Caco-2 (cell line): ENCODE measurements at places on chromosomes 1 and 21.
A peak's percentile ranks its signal among the peaks of the same experiment; 100 is the strongest.

GRCh38 chr1:212457740-212458338 is 25.1 kb downstream of the NENF start:
- H3K36me3 ChIP-seq, result no peaks in the 10 kb centered on the region
- no peak overlapping the region for H3K4me3 ChIP-seq
- peak; percentile 72 for DNase-seq
- H3K27me3 ChIP-seq, result no peaks in the 10 kb centered on the region

DNA sequence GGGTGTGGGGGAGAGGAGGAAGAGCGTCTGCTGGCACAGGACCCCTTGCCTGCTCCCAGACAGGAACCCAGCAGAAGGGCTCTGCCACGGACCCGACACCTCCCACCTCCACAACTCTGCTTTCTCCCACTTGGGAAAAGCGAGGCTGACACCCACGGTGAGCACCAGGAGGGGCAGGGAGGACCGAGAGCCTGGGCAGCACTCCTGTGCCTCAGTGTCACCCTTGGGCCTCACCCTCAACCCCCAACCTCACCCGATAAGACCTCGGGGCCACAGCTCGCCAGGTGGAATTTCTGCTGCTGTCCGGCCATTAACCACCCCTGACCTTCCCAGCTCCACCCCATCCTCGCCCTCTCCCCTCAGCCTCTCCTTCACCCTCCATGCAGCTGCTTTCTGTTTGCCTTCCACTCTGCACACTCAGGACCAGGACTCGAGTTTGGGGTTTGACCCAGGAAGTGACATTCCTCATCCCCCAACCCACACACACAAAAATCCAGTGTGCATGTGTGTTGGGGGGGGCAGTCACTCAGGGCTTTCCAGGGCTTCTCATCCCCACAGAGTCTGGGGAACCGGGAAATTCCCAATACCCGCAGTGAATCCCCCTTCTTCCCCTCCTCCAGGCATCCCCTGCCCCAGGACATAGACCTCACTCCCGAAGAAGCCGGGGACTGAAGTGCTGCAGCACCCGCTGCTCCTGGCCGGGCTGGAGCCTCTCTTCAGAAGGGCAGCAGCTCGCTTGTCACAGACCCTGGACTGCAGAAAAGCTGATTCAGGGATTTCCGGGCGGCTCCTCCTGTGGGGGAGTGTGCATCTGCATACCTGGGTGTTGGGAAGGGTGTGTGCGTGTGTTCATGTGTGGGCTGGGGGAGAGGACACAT is 65.8 kb downstream of the SYT2 start:
- no peaks in the 10 kb centered on the region for H3K36me3 ChIP-seq
- peaks cover 2% of the 10 kb centered on the region for H3K27me3 ChIP-seq
- H3K4me1 ChIP-seq, result 0 out of 2 replicates have a peak, but pooled peaks cover 4% of the 10 kb centered on the region
- no peak overlapping the region; the same call in 1 of the 2 replicates for H3K4me3 ChIP-seq
- no peak for DNase-seq

GRCh38 chr1:69328186-69328585 is 239.5 kb upstream of the LRRC7 start:
- H3K4me1 ChIP-seq, result no peaks in the 10 kb centered on the region
- no peak overlapping the region for H3K4me3 ChIP-seq
- H3K36me3 ChIP-seq, result no peaks in the 10 kb centered on the region
- H3K27me3 ChIP-seq, result no peaks in the 10 kb centered on the region

DNA sequence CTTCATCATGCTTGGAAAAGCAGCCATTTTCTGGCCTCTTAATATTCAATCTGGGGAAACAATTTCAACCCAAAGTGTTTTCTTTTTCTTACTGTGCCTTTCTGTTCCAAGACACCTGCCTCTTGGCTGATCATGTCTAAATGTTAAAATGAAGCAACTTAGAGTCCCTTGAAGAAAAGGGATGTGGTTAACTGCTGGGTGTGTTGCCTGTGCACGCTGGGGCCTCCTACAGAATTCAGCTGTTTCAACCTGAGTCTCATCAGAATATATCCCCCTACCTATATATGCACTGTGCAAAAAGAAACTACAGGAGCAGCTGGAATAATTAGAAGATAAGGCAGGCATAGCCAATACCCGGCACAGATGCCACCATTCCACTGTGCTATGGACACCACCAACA is 222.0 kb downstream of the OMA1 start:
- H3K36me3 ChIP-seq, result no peaks in the 10 kb centered on the region
- H3K4me3 ChIP-seq, result no peak overlapping the region
- H3K4me1 ChIP-seq, result no peaks in the 10 kb centered on the region
- no peak overlapping the region for H3K27ac ChIP-seq
- no peak for DNase-seq

GRCh38 chr1:47701741-47702515 is 264.1 kb downstream of the FOXD2 start:
- H3K27me3 ChIP-seq, result no peaks in the 10 kb centered on the region
- peaks cover 11% of the 10 kb centered on the region for H3K4me1 ChIP-seq
- no peak overlapping the region for H3K27ac ChIP-seq
- DNase-seq, result no peak
- H3K36me3 ChIP-seq, result no peaks in the 10 kb centered on the region
- H3K4me3 ChIP-seq, result no peak overlapping the region

GRCh38 chr1:43586136-43586731 is 55.6 kb downstream of the PTPRF start:
- DNase-seq, result no peak
- no peak overlapping the region for H3K27ac ChIP-seq
- H3K36me3 ChIP-seq, result no peaks in the 10 kb centered on the region; the same call in 1 of the 2 replicates
- no peak overlapping the region for H3K4me3 ChIP-seq
- H3K27me3 ChIP-seq, result no peaks in the 10 kb centered on the region

GRCh38 chr1:87042111-87042811 is 127.8 kb downstream of the HS2ST1 start:
- DNase-seq, result no peak
- no peak overlapping the region for H3K4me3 ChIP-seq
- no peak overlapping the region for H3K27ac ChIP-seq
- no peaks in the 10 kb centered on the region for H3K27me3 ChIP-seq

- no peaks in the 10 kb centered on the region; the same call in 1 of the 2 replicates for H3K27me3 ChIP-seq
- no peaks in the 10 kb centered on the region for H3K4me1 ChIP-seq
- no peak overlapping the region for H3K27ac ChIP-seq
- H3K4me3 ChIP-seq, result no peak overlapping the region
These were observed 685 bp upstream of the SYT6 start for GRCh38 chr1:114154146-114154962.

- peak overlapping the region; percentile 86 for H3K4me3 ChIP-seq
- peak overlapping the region; percentile 87 for H3K27ac ChIP-seq
- DNase-seq, result peak; percentile 41
- peaks cover 3% of the 10 kb centered on the region for H3K36me3 ChIP-seq
- no peaks in the 10 kb centered on the region for H3K27me3 ChIP-seq
These were observed 618 bp downstream of the ETS2 start for GRCh38 chr21:38806153-38806941.

GRCh38 chr1:208803011-208803811 is 559.0 kb upstream of the PLXNA2 start:
- no peak for DNase-seq
- no peaks in the 10 kb centered on the region for H3K36me3 ChIP-seq

- DNase-seq, result no peak
- no peaks in the 10 kb centered on the region for H3K27me3 ChIP-seq
- no peak overlapping the region for H3K4me3 ChIP-seq
- peaks cover 11% of the 10 kb centered on the region for H3K4me1 ChIP-seq
These were observed 32.4 kb upstream of the ATP1A1 start for GRCh38 chr1:116340506-116341231.

GRCh38 chr1:109910123-109910962 is at the start of gene CSF1:
CSF1 (plus strand) TSS chr1:109910849; CDS start chr1:109911024, 175 bp downstream.
- H3K27ac ChIP-seq, result peak within 1 kb of the TSS; percentile 66
- H3K4me1 ChIP-seq, result peaks cover 4% of the 10 kb centered on the region
- no peaks in the 10 kb centered on the region for H3K36me3 ChIP-seq
- no peaks in the 10 kb centered on the region for H3K27me3 ChIP-seq
- H3K4me3 ChIP-seq, result peak within 1 kb of the TSS; percentile 42

DNA sequence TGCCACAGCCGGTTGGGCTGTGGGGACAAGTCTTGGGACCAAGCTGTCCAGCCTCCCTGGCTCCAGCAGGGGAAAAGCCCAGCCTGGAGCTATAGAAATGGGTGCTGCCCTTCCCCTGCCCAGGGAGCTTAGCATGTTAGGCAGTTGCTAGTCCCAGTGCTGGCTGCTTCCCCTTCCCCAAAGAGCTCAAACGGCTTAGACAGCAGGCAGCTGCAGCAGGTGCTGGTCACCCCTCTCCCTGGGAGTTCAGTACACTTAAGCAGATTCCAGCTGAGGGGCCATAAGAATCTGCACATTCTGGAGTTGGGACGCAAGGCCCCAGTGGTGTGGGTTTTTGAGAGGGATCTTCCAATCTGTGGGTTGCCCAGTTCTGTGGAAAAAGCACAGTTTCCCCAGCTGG is 11.1 kb upstream of the REG4 start:
- H3K36me3 ChIP-seq, result no peaks in the 10 kb centered on the region
- H3K27me3 ChIP-seq, result no peaks in the 10 kb centered on the region
- H3K4me3 ChIP-seq, result no peak overlapping the region
- H3K27ac ChIP-seq, result no peak overlapping the region

DNA sequence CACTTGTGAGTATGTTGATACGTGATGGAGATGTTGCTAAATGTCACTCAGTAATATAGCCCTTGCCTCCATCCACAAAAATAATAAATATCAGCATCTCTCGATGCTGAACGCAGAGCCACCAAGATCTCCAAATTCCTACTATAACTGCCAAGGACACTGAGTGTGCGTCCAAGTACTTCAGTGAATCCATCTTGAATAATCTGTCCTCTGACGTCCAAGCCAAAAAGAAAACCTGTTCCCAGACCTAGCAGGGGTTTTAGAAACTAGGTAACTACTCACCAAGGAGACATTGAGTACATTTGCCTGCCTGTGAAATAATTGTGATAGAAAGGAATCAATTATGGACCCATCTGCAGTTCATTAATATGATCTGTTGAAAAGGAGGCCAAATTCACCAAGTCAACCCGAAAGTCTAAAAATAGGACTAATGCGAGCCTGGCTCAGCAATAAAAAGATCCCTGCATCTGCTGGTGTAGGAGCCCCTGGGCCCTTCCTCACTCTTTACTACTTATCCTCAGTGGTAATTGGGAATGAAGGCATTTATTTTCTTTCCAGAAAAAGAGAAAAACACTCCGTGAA is 226.9 kb upstream of the IRF2BP2 start:
- H3K27me3 ChIP-seq, result no peaks in the 10 kb centered on the region
- H3K27ac ChIP-seq, result no peak overlapping the region
- no peaks in the 10 kb centered on the region for H3K4me1 ChIP-seq
- no peak overlapping the region for H3K4me3 ChIP-seq
- no peaks in the 10 kb centered on the region for H3K36me3 ChIP-seq
- DNase-seq, result no peak

DNA sequence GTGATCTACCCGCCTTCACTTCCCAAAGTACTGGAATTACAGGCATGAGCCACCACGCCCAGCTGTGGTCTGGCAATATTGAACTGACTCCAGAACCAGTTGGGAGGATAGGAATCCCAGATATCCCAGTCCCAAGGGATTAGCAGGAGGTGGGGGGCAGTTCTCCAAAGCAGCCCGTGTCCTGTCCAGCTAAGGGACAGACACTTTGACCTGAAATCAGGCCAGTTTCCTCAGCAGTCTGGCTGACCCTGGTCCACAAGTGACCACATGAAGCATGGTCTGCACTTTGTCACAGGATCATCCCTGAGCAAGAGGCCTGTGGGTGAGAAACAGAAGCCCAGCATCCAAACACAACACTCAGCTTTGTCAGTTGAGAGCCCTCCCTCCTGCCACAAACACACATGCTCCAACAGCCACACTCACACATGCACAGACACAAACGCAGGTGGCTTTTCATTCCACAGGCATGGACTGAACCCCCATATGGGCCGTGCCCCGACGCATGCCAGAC is 2.7 kb upstream of the FDPS start:
- no peak overlapping the region for H3K27ac ChIP-seq
- H3K27me3 ChIP-seq, result no peaks in the 10 kb centered on the region

GRCh38 chr1:155307247-155307740 is 1.4 kb upstream of the FDPS start:
- no peak for DNase-seq
- peaks cover 12% of the 10 kb centered on the region; the same call in 1 of the 2 replicates for H3K4me1 ChIP-seq
- peak overlapping the region; percentile 19 for H3K27ac ChIP-seq
- peaks cover 3% of the 10 kb centered on the region for H3K36me3 ChIP-seq
- H3K4me3 ChIP-seq, result no peak overlapping the region

GRCh38 chr1:221991221-221991620 is 249.3 kb upstream of the DUSP10 start:
- no peaks in the 10 kb centered on the region for H3K4me1 ChIP-seq
- no peak overlapping the region for H3K4me3 ChIP-seq
- no peak overlapping the region for H3K27ac ChIP-seq
- no peaks in the 10 kb centered on the region for H3K27me3 ChIP-seq

GRCh38 chr1:176885751-176886150 is 278.8 kb downstream of the ASTN1 start:
- H3K27me3 ChIP-seq, result no peaks in the 10 kb centered on the region
- DNase-seq, result no peak
- no peaks in the 10 kb centered on the region for H3K36me3 ChIP-seq
- H3K27ac ChIP-seq, result no peak overlapping the region

DNA sequence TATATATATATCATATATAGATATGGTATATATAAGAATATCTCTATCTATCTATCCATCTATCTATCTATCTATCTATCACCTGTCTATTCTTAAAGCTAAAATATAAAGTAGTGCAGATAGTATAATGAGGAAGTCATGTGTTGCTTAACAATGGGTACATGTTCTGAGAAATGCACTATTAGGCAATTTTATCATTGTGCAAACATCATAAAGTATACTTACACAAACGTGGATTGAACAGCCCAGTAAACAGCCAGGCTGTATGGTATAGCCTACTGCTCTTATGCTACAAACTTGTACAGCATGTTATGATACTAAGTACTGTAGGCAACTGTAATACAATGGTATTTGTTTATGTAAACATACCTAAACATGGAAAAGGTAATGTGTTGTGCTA is 621.0 kb upstream of the NCAM2 start:
- H3K27ac ChIP-seq, result no peak overlapping the region
- no peaks in the 10 kb centered on the region for H3K36me3 ChIP-seq
- no peak overlapping the region for H3K4me3 ChIP-seq
- peaks cover 5% of the 10 kb centered on the region; the same call in 1 of the 2 replicates for H3K4me1 ChIP-seq

GRCh38 chr1:212269306-212269705 is 15.9 kb upstream of the PPP2R5A start:
- no peak overlapping the region for H3K27ac ChIP-seq
- no peak overlapping the region for H3K4me3 ChIP-seq
- no peaks in the 10 kb centered on the region for H3K36me3 ChIP-seq
- no peaks in the 10 kb centered on the region for H3K27me3 ChIP-seq
- peaks cover 6% of the 10 kb centered on the region; the same call in 1 of the 2 replicates for H3K4me1 ChIP-seq

GRCh38 chr1:171220581-171221054 is 27.7 kb upstream of the FMO1 start:
- peak overlapping the region; percentile 4 for H3K27ac ChIP-seq
- no peak for DNase-seq
- H3K36me3 ChIP-seq, result no peaks in the 10 kb centered on the region
- no peak overlapping the region for H3K4me3 ChIP-seq
- no peaks in the 10 kb centered on the region for H3K27me3 ChIP-seq

GRCh38 chr1:94578856-94579255 is 37.3 kb upstream of the F3 start:
- no peak overlapping the region for H3K4me3 ChIP-seq
- H3K36me3 ChIP-seq, result no peaks in the 10 kb centered on the region
- peaks cover 37% of the 10 kb centered on the region for H3K4me1 ChIP-seq
- no peaks in the 10 kb centered on the region for H3K27me3 ChIP-seq
- DNase-seq, result no peak
- peak overlapping the region; percentile 87 for H3K27ac ChIP-seq

- peak overlapping the region; percentile 35 for H3K27ac ChIP-seq
- no peak overlapping the region for H3K4me3 ChIP-seq
- no peaks in the 10 kb centered on the region for H3K4me1 ChIP-seq
- no peaks in the 10 kb centered on the region for H3K27me3 ChIP-seq
- no peaks in the 10 kb centered on the region for H3K36me3 ChIP-seq
These were observed 1.4 kb upstream of the EVI5 start for GRCh38 chr1:92786111-92786901.
